ENCODE measurements at places on chromosomes 4 and X. TPM values are rescaled to one million over a fixed set of nuclear protein-coding genes. Genes with fewer than 3 reads are reported as not detected.

Gene SSX2B
- not detected for polyA plus RNA-seq

Gene TEX13C
- polyA plus RNA-seq = not detected

Gene NDP
- polyA plus RNA-seq = not detected

Gene CSN1S1
- not detected for polyA plus RNA-seq

Gene PRR27
- polyA plus RNA-seq = not detected

Gene CABS1
- polyA plus RNA-seq = not detected

Gene AKAP4
- polyA plus RNA-seq = not detected

Gene RNF128
- 43.5 TPM for polyA plus RNA-seq
